CD4-positive, alpha-beta T cell treated with Interleukin-1 beta for 1 hour (primary cell): ENCODE measurements at places on chromosomes 7 and 10.

GRCh38 chr7:129569811-129570215 lies 41.7 kb upstream of the NRF1 start:
- DNase-seq, result no peak

- no peak for DNase-seq
These were observed 75.2 kb downstream of the PARD3 start for GRCh38 chr10:34739915-34740314.

GRCh38 chr10:35822316-35822715 lies 180.2 kb upstream of the FZD8 start:
- no peak for DNase-seq

DNA sequence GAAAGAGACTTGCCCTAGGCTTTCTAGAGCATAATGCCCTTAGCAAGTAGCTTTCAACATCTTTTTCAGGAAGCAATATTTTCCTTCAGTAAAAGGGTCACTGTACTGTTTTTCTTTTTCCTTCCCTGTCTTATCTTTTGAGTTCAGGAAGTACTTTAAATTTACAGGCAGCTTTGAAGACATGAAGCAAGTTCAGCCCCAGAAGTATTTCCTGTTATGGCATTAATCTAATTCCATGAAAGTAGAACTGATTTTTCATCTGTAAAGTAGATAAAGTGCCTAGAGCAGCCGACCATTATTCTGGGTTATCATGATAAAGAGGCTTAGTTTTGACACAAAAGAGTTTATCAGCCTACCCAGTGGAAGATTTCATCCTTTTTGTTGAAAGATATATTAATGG lies 288.2 kb downstream of the ADK start:
- no peak for DNase-seq

GRCh38 chr10:133359554-133359971 lies 1.7 kb upstream of the FUOM start:
- peak; percentile 46 for DNase-seq

DNA sequence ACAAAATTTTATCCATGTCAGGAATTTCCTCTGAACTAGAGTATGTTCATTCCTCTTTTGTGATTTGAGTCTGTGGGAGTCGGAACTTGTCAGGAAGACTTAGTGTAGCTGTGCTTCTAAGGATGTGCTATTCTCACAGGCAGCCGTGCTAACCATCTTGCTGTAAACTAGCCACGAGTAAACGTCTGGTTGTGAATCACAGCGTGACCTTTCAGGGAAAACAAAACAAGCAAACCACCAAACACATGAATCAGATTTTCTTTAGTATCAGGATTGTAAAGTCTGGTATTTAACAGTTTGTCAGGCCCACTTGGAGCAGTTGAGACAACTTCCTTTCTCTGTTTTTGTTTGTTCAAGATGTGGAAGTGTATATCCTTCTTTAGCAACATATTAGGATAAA lies 32.0 kb downstream of the AUTS2 start:
- DNase-seq, result no peak

GRCh38 chr10:125792342-125793300 lies 17.0 kb upstream of the MMP21 start:
- no peak for DNase-seq

DNA sequence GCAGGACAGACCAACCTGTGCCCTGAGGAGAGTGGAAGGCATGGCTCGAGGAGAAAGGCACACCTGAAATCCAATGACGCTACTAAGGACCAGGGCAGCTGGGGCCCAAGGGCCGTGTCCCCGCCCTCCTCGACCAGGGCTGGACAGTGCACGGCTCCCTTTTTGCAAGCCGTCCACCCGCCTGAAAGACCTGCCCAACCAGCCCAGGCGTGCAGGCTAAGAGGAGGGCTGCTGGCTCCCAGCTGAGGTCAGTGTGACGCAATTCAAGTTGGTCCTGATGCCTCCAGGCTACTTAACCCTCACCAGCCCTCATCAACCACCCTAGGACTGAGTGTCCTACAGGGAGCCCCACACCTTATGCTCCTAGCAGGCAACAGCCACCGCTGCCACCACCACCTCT lies 69.3 kb downstream of the DLG5 start:
- no peak for DNase-seq

DNA sequence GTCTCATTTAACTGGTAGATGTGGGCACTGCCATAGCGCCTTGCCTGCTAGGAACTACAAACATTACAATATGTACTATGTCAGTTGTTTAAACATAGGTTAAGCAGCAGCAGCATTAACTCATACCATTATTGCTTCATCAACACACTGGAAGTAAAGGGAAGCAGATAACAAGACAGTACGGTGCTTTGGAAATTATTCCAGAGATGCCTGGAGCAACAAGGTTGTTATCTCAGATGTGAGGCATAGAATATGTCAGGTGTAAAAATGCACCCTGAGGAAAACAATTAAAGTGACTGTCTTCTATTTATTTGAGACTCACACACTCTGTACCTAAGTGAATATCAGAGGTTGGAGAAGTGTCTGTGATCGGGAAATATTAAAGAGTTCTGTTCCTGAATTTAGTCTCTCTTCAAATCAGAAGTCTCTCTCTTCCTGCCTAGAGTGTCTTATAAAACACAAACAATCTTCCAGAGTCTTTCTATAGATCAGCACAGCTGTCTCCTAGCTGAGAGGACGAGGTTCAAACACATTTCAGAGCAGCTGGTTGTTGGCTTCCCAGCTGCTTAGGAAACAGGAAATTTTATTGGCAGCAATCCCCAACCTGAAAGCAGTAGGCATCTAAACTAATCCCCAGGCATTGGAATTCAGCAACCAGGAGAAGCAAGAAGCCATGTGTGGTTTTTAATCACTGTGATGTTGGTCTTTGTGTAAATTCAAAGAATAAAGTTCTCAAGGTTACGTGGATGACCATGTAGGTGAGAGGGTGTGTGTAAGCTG lies 994.4 kb upstream of the LRRTM3 start:
- DNase-seq, result no peak

DNA sequence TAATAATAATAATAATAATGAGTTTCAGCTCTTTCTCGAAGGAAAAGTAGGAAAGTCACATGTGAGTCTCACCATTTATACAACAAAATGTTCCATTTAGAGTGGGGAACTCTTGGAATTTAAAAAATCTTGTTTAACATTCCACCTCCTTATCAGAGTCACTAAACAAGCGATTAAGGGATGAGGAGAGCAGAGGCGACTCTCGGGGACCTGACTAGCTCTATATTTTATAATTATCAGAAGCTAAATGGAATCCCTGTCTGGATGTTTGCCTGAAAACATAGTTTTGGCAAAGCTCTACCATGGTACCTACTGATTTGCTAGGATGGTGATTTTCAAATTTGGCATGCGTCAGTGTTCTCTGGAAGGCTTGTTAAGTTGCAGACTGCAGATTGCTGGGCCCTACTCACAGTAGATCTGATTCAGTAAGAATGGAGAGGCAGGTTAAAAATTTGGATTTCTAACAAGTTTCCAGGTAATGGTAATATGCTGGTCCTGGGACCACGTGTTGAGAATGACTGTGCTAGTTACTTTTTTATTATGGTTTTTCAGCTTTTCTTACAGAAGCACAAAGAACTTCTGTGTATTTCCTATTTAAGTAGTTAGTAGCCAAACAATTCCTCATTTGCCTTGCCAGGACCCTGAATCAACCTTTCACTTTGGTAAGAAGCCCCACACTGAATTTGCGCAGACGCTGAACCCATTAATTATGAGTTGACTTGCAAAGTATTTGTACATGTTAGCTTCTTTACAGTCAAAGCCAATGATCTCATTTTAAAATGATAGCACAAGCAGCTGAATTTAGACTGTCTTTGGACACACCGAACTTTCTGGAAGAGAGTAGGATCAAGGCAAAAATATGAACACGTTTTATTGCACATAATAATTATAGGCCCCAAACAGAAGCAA lies 39.5 kb downstream of the CPED1 start:
- no peak for DNase-seq

DNA sequence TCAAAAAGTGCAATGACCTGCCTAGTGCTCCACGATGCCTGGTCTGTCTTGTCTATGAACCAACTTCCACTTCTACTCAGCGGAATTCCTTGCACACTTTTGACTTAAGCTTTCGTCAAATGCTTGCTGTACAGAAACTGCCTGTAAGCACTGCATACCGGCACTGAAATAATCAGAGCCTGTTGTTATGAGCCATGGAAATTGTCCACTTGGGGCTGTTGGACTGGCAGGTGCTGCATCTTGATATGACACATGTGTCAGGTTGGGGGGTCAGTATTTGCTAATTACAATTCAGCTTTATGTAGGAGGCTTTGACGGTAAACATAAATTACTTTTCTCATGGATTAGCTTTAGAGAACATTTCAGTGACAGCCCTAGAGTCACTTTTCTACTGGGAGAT lies 32.0 kb upstream of the KLF6 start:
- DNase-seq, result no peak

DNA sequence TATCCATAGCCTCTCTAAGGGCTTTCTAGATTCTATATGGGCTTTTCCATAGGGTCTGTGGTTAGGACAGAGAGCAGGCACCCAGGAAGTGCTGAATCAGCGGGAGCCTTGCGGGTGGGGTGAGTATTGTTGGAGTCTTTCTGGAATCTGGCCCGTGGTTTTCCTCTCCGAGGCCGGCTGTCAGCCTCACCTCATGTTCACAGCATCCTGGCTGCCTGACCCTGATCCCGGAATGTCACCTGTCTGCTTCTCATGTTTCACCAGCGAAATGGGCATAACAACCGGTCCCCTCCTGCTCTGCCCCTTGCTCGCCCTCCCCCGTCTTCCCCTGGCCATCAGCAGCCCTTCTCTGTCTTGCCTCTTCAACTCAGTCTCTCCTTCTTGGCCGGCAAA lies 36.5 kb downstream of the DDIT4 start:
- no peak for DNase-seq

DNA sequence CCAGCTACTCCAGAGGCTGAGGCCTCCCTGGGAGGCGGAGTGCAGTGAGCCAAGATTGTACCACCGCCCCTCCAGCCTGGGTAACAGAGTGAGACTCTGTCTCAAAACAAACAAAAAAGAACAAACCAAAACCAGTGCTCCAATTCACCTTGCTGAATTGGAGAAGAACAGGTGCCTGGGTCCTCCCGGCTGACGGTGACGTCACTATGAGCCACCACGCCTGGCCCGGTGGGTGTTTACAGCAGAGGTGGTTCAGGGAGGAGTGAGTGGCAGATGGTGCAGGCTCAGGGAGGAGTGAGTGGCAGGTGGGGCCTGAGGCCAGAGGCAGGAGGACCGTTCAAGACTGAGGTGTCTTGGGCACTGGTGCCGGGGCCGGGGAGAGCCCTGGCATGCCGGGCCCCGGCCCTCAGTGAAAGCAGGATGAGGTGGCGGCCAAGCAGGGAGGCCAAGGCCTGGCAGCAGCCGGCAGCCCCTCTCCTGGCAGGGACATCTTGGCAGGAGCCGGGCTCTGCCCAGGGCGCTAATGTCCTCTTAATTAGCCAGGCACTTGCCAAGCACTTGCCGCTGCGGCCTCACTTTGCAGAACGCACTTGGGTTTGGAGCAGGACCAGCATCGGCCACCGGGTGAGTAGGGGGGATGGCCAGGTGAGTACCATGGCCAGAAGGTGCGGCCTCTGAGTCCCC lies 162.8 kb upstream of the TNRC18 start:
- DNase-seq, result no peak

DNA sequence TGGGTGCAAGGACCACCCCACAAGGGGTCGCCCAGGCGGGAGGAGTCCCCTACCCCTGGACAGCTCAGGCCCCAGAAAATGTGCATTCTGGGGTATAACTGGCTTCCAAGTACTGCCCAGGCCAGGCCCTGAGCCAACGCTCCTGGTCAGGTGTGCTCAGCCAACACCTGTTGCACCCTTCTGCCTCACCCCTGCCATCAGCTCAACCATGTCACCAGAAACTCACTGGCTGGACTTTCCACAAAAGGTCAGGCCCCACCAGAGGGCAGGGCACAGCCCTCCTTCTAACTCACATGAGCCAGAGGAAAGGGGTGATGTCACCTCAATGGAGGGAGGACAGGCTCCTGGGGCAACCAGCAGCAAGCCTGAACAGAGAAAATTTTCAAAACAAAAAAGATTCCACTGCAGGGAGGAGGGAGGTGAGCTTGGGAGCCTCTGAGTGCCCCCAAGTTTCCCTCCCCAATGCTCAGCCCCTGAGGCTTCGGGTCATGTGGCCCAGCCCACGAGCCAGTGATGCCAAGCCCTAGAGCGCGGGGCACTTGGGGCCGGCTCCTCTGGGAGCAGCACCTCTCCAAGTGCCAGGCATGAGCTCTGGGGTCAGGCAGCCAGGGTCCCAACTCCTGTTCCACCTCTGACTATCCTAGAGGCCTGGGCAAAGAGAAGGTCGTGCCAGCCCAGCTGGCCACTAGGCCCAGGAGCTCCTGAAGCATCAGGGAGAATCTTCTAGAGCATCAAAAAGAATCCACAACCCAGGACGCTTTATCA lies 2.2 kb downstream of the OGDHL start:
- no peak for DNase-seq

GRCh38 chr7:138521837-138522461 lies 61.9 kb downstream of the TRIM24 start:
- no peak for DNase-seq

DNA sequence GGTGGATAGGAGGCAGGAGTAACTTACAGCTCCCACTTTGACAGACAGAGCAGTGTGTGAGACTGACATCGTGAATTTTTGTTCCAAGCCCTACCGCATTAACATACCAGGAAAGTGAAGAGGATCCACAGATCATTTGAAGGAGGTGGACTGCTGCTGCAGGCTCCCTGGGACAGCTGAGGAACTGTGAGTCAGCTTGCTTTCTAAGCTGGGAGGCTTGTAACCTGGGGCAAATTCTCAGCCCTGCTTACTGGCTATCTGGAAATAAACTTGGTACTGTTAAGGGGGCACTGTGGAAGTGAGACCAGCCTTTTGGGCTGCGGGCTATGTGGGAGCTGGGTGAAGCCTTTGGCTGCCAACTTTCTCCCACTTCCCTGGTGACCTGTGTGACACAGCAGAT lies 1202.5 kb downstream of the DNAJB9 start:
- no peak for DNase-seq

DNA sequence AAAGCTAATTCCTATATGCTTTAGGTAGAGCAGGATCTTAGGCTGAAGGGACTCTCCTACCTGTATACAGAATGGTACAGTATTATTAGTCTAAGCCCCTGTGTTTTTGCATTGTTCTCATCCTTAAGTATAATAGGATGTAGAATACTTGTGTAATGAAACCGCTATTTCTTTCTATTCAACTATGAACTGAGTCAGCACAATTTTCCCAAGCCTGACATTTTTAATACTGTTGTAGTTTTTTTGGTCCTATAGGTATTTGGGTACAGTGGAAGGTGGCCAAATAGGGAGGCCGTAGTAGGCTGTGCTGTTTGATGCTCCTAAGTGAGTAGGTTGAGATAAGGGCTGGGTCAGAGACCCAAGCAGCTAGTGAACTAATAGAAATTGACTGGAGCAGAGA lies 205.1 kb downstream of the MACC1 start:
- no peak for DNase-seq

DNA sequence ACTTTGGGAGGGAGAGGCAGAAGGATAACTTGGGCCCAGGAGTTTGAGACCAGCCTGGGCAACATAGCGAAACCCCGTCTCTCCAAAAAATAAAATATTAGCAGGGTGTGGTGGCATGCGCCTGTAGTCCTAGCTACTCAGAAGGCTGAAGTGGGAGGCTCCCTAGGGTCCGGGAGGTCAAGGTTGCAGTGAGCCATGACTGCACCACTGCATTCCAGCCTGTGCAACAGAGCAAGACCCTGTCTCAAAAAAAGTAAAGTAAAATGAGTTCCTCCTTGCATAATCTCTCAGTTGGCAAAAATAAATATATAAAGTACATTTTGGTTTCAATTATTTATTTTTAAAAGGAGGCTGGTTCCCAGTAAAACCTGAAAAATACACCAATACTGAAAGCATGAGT lies 11.8 kb downstream of the NANOS1 start:
- DNase-seq, result no peak
